ENCODE measurements at places on chromosomes 11 and 22.

DNA sequence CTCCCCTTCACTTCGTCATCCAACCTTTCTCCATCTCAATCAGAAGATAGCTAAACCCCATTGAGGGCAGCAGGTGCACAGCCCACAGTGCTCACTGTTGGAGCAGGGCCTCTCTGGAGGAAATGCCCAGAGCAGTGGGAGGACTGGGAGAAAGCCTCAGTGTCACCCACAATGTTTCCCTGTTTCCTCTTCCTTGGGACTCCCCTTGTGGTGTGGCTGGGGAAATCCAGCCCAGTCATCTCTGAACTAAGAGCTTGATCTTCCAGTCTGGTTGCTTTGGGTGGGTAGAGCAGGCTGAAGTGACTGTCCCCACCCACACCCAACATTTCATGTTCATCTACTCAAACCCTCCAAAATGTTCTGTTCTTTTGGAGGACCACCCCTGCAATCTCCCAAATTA is 29.8 kb upstream of the EED start:
- peak; percentile 91 for DNase-seq

DNA sequence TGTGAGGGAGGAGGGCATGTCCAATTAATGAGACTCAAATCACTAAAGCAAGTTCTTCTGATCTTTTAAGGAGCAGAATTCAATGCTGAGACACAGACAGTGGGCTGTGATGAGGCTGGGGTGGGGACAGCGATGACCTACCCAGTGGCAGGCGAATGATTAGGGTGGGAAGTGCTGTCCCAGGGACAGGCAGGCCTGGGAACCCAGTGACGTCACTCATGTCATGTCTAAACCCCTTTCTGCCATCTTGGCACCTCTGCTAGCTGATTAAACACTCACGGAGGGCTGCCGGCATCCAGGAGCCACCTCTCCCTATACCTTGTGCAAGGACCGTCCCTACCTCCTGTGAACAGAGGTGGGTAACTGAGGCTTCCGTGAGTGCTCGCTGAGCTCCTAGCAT is 1235.2 kb downstream of the TBC1D22A start:
- DNase-seq: no peak

DNA sequence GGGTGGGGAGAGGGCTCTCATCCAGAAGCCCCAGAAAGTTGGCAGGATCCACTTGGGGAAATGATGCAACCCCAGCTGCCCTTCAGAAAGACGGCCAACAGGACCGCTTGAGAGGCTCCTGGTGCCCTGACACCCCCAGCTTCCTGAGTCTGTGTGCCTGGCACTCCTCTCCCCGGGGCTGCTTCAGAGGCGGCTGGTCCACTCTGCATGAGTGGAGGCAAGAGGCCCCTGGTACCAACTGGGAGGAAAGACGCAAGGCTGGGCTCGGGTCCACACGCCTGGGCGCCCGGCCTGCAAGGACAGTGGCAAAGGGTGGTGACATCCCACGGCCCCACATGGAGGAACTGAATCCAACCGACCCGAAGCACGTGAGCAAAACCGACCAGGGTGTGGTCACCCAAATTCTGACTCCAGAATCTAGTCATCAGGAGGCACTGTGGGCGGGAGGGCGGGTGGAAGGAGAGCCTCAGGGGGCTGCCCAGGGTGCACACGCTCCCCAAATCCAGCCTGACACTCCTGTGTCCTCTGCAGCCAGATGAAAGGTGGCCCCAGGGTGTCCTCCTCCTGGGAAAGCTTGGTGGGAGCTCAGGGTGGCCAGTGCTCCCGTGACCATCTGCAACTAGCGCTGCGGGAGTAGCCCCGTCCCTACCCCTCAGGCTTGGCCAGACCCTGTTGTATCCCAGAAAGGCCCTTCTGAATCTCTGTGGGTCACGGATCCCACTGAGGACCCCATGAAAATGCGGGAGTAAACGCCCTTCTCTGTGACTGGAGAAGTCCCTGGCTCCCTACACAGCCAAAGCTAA is 3.7 kb downstream of the RNH1 start:
- DNase-seq: peak; percentile 24

- no peak for DNase-seq
Measured at GRCh38 chr11:16262645-16262955, 93.7 kb downstream of the SOX6 start.

GRCh38 chr11:93033093-93033492 is 63.6 kb downstream of the MTNR1B start:
- DNase-seq: no peak

DNA sequence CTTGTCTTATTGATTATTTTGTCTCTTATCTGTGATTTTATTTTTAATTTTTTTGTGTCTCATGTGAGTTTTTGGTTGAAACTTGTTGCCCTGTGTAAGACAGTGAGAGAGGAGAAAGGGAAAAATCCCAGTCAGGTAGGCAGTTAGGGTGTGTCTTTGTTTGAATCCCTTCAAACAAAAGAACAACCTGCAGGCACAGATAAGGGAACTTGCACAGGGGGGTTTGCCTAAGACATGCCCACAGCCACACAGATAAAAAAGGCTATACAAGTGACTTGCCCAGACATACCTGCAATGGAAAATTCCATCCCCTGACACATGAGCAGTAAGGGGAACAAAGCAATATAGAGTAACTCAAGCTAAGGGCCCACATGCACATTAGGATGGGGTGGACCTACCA is 127.8 kb upstream of the PLET1 start:
- DNase-seq: no peak

GRCh38 chr11:19766206-19766605 is 53.6 kb downstream of the NAV2 start:
- no peak for DNase-seq

- no peak for DNase-seq
Measured at GRCh38 chr11:111918390-111919256, at the start of gene C11orf52. TSS of gene C11orf52 (plus strand) at chr11:111918913. CDS start at chr11:111918973, 60 bp downstream.

- DNase-seq: peak; percentile 35
Measured at GRCh38 chr11:118263695-118264568, at the start of gene MPZL2. TSS of gene MPZL2 (minus strand) at chr11:118264297. CDS start at chr11:118264153, 144 bp downstream.

GRCh38 chr11:13010749-13011465 is 1.8 kb downstream of the RASSF10 start:
- DNase-seq: no peak

DNA sequence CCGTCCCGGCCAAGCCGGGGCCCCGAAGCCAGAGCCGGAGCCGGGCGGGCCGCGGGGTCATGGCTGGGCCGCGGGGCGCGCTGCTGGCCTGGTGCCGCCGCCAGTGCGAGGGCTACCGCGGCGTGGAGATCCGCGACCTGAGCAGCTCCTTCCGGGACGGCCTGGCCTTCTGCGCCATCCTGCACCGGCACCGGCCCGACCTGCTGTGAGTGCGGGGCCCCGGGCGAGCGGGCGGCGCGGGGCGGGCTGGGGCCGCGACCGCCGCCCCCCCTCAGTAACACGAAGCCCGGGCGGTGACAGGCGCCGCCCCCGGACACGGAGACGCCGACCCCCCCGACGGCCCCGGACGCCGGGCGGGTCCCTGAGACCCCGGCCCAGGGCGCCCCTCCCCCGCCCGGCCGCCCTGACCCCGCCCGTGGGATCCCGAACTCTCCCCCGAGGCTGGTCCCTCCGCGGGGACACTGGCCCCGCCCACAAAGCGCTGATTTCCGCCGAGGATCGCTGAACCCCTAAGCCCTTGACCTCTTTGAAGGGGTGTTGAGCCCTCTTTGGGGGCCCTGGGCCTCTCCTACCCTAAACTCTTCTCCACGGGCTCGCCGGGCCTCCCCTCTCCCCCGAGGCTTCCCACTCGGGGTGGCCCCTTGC is 389 bp downstream of the MICALL1 start:
- DNase-seq: peak; percentile 62

DNA sequence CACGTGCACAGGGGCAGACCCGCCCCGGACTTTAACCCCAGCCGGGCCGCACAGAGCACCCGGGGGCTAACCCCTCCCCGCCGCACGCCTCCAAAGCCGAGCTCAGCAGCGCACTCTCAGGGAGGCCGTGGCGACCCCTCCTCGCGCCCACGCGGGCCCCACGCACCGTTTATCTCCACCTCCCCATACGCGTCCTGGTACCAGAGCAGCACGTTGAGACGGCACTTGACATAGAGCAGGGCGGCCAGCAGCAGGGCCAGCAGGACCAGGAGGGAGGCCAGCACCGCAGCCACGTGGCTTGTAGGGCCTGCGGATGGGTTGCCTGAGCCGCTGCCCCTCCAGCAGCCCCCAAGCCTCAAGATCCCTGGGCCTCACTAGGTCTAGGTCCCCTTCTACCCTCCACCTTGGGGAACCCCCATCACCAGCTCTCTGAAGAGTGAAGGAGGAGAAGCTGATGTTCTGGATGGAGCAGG is 7.1 kb downstream of the SIGIRR start:
- no peak for DNase-seq

GRCh38 chr22:33303099-33303498 is 244.9 kb upstream of the SYN3 start:
- no peak for DNase-seq

- DNase-seq: no peak
Measured at GRCh38 chr11:113666584-113666983, 39.5 kb downstream of the TMPRSS5 start.

DNA sequence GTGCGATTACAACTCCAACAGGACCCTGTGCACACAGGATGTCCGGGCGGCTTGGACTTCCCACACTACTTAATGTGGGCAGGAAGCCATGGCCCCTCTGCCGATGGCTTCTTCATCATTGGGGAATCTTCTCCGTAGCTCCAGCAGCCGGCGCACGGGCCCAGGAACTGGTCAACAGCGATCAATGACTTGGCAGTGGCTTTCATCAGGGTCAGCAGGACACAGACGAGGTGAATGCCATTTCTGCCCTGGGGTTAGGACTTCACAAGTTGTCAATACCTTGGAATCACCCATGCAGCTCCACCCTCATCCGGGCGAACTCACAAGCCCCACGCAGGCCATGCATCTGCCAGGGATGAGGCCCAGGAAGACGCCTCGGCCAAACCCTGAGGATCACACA is 645.7 kb downstream of the BRD1 start:
- no peak for DNase-seq

DNA sequence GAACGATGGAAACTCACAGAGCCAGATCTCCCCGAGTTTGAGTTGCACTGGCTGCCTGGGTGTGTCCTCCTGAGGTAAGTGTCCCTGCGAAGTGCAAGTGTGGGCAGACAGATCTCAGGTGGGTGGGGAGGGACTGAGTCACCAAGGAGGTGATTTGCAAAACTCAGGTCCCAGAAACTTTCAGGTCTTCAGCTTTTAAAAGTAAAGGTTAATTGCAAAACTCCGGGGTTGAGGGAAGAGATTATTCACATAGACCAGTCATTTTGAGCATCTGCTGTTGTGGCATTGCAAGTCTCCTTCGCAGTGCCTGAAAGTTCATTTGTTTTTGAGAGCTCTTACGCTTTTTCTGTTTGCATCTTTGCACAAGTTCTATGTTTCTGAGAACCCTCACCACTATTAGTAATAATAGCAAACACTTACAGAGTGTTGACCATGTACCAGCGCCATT is 7.1 kb downstream of the CD44 start:
- DNase-seq: peak; percentile 92

GRCh38 chr11:69473276-69473845 is 8.1 kb upstream of the LINC01488 start:
- no peak for DNase-seq

- no peak for DNase-seq
Measured at GRCh38 chr11:57055744-57056143, 67.0 kb downstream of the OR5AK2 start.

GRCh38 chr22:20392983-20393704 is 807 bp upstream of the ZNF74 start:
- no peak for DNase-seq

DNA sequence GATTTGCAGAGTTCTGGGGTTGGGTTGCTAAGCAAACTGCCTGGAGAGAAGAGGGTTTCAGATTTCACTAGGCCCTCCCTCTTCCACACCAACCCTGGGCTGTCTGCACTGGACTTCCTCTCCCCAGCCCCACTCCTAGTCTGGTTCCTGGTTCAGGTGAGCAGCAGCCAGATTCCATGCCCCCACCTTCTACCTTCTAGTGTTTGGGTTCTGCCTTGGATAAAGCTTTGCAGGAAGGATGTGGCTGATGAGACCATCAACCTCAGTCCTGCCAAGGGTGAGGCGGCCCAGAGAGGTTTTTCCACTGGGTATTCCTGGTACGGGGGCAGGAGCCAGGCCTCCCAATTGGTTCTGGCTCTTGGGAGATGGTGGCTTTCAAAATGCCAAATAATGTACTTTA is 68.3 kb downstream of the BCR start:
- DNase-seq: no peak

All from activated T-cell treated with anti-CD3 and anti-CD28 coated beads, Interleukin-2, amount 50 U/mL, for 72 hours (primary cell).